ENCODE measurements at places on chromosomes 6 and 20.

- no peak for DNase-seq
Measured at GRCh38 chr6:30888816-30889495, 4.6 kb downstream of the DDR1 start.

DNA sequence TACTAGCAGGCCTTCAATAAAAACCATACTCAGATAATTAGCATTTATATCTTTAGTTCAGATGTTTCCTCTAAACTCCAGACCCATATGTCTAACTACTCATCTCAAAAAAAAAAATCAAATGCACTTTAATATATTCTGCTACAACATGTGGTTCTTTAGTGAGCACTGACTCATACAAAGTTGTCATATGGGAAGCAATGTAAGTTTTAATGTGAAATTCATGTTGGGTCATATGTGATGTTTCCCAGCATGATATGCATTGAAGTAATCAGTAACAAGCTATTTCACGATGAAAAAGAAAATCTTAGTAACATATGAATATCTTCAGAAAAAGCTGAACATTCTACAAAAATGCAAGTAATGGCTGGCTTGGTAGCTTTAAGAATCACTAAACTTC, 859.7 kb upstream of the ADGRB3 start:
- DNase-seq = no peak

DNA sequence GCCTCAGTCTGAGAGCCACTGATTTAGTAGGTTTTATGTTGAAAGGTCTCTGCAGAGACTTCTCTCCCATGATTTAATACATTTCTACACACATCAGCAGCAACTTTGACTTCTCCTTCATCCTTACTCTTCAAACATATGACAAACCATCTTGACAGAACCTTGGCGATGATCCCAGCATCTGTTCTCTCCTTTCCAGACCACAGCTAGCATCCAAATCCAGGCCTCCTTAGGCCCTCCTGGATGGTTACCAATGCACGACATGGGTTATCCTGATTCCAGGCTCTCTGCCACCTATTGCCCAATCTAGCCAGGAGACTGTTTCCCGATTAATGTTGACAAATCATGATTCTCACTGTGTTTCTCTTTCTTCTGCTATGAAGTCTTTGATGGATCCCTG, 16.8 kb downstream of the LAMA4 start:
- no peak for DNase-seq

DNA sequence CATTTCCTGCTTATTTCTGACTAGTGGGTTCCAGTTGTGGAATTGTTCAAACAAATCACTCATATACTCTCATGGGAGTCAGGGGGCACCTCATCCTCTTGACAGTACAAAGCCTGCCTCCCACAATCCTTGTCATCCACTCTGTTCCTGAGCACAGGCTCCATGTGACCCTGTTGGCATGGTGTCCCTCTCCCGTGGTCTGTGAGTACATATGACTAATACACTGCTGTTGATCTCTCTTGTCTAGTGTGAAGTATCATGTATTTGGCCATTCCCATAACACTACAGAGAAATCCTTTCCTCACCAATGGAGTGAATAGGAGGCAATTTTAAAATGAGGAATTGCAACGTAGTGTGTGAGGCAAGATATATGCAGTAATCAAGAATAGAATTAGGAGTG, 185.3 kb downstream of the OGFRL1 start:
- no peak for DNase-seq

DNA sequence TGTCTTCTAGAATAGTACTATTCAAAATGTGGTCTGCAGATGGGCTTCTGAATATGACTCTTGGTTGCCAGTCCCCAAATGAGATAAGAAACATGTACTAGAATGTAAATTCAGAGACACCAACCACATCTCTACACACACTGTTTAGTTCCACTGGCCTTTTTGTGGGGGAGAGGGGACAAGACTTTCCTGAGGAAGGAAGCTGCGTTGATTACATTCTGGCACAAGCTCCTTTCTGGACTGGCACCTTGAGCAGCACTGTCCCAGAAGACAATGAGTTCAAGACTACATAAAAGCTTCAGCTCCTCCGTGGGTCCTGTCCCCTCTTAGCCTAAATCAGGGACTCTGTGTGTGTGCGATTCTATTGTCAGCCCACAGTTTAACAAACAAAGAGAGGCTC, 6.9 kb upstream of the IYD start:
- no peak for DNase-seq

DNA sequence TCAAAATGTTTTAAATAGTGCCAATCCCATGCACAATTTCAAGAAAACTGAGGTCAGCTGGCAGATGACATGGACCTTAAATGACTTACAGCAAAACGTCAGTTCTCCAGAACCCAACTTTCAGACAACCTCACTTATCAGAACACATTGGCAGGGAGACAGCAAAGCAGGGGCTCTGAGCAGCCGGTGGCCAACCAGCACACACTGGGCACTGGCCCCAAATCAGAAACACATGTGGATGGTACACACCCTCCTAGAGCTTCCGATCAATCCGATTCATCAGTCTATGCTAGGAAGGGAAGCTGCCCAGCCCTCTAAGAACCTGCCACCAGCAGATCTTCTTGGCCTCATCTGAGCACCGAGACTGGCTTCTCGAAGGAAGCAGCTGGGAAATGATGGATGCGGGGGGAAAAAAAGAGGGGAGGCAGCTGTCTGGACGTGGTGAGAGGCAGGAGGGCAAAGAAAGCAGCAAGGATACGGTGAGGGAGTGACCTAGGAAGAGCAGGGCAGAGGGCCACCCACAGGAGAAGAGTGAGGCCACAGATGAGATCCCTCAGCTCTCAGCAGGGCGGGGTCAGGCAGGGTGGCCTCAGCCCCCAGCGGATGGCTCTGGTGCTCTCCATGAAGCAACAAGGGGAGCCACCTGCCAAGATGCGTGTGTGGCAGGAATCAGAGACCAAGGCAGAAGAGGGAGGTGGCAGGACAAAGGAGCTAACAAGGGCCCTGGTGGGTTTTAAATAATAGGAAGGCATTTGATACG, 32.9 kb downstream of the TAF4 start:
- DNase-seq = no peak

- no peak for DNase-seq
Measured at GRCh38 chr6:43843097-43843645, 73.2 kb downstream of the VEGFA start.

- no peak for DNase-seq
Measured at GRCh38 chr20:39850246-39850645, 838.8 kb downstream of the MAFB start.

DNA sequence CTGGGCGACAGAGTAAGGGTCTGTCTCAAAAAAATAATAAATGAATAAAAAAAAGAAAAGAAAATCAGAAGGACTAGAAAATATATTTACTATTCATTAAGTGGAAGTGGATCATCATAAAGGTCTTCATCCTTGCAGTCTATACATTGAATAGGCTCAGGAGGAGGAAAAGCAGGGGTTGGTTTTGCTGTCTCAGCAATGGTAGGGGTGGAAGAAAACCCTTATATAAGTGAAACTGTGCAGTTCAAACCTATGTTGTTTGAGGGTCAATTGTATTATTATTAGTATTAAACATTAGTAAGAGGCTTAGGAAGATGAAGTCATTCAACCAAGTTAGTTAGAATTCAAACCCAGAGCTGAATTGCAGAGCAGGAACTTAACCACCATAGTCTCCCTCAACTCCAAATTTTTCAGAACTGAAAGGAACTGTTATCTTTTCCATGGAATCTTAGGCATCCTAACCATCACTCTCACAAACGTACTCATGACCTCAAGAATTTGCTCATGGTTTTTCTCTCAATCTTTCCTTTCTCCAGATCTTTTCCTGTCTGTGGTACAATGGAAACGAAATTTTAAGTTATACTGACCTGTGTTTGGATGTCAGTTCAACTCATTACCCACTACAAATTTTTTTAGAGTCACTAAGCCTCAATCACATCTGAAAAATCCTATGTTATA, 7.7 kb upstream of the SMIM13 start:
- no peak for DNase-seq

DNA sequence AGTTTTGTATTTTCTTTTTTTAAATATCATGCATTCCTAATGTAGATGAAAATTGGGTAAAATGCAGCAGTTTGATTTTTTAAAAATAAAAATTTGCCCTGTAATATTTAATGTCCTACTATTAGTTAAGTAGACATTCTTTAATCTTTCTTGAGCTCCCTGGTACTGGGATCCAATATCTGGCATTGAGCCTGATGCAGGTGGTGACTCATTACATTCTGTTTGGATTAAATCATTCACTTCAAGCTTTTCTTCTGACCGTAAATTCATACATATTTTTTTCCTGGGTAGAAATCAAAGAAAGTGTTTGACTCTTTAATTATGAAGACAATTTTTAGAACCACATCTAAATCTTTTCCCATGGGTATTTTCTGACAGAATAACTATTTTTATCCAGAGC, 768.8 kb upstream of the SLC35B3 start:
- no peak for DNase-seq

DNA sequence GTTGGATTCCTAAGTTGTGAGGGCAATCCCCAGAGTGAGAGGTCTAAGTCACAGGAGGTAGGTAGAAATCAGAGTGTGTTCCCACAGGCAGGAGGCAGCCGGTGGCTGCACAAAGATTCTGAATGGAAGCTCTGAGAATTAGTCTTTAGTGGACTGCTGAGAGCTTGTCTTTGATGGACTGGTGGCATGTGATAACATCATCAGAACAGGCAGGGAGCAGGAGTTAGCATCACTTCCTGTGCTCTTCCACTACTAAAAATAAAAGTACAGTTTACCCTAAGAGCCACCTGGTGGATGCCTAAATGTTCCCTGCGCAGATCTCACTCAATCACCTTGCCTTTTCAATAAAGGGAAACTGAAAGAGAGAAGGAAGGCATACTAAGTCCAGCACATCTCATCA, 294.6 kb upstream of the POU3F2 start:
- DNase-seq = no peak

GRCh38 chr6:44128020-44128917, 915 bp downstream of the TMEM63B start:
- peak; percentile 63 for DNase-seq

DNA sequence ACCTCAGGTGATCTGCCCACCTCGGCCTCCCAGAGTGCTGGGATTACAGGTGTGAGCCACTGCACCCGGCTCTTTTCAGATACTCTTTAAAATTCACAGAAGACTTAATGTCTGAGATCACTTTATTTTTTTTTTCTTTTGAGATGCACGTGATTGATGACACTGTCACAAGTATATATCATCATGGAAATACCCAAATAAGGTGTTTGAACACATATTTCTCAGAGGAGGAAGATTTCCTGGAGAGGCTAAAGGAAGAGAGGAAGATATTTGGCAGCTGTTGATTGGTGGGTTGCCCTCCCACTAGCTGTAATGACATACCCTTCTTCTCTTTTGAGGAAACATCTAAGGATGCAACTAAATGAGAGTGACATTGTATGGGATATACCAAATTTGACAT, 225.9 kb upstream of the CITED2 start:
- no peak for DNase-seq

DNA sequence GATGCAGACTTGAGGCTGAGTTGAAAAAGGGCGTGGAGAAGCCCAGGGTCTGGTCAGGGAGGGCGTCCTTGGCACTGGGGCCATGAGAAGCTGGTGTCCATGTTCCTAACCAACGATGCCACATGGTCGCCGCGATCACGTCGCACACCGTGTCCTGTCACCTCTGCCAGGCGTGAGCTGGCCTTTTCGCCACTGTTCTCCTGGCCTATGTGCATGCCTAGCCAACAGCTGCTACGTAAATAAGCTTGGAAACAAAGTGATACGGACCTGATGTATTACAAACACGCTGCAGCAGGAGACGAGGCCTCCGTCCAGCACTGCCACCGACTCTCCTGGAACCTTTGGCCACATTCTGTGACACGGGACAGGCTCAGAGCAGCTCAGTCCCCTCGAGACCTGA, 22.0 kb upstream of the KIF25 start:
- DNase-seq = no peak

DNA sequence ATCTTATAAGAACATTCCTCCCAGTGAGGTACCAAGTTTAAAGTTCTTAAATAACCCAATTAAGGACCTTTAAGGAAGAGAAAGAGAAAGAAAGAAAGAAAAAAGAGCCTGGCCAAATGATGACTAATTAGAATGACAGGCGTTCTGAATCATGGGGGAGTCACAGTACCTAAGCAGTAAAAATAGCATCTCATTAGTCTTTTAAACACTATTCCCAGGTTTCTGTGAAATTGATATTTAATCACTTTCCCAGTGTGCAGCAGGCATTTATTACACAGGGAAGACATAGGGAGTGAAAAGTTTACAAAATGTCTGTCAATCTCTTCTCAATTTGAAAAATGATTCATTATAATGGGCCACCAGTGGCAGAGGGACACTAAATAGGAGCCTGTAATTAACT, 251.4 kb upstream of the MANEA start:
- DNase-seq = no peak

- DNase-seq = no peak
Measured at GRCh38 chr20:32112841-32113240, 3.3 kb downstream of the TM9SF4 start.

DNA sequence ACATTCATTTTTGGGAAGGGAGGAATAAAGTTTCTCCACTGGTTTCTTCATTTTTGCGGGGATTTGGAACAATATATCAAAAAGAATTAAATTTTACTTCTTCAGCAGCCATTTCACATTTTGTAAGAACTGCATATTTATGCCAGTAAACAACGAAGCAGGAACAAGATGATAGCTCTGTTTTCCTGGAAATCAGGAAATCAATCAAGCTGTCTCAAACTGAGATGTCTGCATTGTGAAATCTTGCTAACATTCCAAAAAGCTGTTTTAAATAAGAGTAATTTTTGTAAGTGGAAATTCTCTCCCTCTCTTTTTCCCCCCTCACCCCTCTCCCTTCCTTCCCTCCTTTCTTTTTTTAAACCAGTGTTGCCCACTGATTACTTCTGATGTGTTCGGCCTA, 20.0 kb downstream of the MAPK13 start:
- DNase-seq = no peak

- DNase-seq = no peak
Measured at GRCh38 chr6:33933101-33933500, 129.3 kb upstream of the MLN start.

DNA sequence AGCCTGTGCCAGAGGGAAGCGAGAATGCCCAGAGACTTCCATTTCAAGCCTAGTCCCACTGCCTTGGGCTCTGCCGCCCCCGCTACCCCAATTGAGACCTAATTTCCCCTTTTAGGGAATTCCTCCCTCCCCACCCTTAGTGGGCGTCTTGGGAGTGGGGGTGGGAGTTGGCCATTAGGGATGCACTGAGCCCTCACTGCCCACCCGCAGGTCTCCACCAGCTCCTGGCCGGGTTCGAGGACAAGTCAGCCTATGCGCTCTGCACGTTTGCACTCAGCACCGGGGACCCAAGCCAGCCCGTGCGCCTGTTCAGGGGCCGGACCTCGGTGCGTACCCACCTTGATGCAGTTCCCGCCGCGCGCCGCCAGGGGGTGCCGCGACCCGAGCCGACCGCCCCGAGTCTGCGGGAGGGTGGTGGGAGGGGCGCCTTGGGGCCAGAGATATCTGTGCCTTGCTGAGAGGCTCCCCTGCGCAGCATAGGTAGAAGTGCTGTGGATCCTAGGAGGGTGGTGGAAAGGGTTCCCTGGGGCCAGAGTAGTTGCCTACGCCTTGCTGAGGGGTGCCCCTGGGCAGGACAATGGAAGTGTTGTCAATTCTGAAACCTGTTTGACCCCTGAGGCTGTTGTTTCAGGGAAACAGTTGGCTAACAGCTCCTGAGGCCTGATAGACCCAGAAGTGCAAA, 9.2 kb downstream of the ITPA start:
- peak; percentile 96 for DNase-seq
